ENCODE measurements at places on chromosomes 1 and 21.

DNA sequence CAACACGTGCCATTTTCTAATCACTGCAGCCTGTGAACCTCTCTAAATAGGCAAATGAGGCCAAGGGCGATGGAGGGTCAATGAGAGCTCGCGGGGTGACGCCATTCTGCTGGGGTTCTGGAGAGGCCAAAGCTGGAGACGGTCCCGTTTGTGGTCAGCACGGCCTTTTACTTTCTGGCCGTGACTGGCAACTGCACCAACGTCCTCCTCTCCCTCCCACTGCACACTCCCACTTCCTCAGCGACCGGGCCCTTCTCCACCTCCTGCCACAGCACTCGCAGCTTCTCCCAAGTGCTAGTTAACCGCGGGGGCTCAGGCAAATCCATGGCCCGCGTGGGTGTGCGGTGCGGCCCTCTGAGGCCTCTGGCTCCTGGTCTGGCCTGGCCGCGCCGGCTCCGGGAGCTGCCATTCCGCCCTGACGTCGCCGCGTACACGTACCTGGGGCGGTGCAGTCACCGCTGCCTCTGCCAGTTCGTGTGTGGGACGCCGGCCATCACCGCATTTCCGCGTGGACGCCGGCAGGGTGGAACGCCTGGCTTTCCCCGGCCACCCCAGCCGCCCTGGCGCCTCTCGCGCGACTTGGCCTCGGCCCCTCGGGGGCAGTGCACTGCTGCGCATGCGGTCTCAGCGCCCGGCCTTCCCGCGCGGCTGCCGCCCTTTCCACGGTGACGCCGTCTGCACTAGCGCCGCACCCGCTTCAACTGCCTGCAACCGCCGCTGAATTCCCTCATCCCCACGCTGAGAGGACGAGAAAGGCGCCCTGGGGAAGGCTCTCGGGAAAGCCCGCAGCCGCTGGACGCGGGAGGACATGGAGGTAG is 18.2 kb downstream of the OR2C3 start:
- no peak for DNase-seq

GRCh38 chr1:20372676-20373075 is 82.0 kb downstream of the VWA5B1 start:
- no peak for DNase-seq

DNA sequence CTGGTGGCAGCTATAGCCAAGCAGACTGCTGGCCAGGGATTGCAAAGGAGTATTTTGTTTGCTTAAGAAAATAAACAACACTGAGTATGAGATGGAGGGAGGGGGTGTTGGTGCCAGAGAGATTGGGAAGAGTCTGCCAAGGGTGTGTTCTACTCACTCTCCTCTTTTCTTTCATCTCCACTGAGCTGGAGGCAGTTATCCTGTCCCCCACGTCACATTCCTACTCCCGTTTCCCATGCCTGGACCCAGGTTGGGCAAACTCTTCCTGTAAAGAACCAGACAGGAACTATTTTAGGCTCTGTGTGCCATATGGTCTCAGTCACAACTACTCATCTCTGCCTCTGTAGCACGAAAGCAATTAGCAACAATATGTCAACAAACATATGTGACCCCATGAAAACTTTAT is 1.4 kb upstream of the IL24 start:
- no peak for DNase-seq

- no peak for DNase-seq
Measured at GRCh38 chr1:63742526-63742925, 31.3 kb upstream of the ROR1 start.

- no peak for DNase-seq
Measured at GRCh38 chr1:234942879-234943506, 185.6 kb downstream of the TOMM20 start.

- peak; percentile 51 for DNase-seq
Measured at GRCh38 chr1:54407404-54408146, 1.4 kb upstream of the SSBP3 start.

GRCh38 chr1:19453741-19454201 is 31.6 kb downstream of the CAPZB start:
- no peak for DNase-seq

GRCh38 chr1:198530953-198531352 is 9.5 kb downstream of the ATP6V1G3 start:
- no peak for DNase-seq

- no peak for DNase-seq
Measured at GRCh38 chr1:78797108-78797781, 147.6 kb downstream of the IFI44 start.

DNA sequence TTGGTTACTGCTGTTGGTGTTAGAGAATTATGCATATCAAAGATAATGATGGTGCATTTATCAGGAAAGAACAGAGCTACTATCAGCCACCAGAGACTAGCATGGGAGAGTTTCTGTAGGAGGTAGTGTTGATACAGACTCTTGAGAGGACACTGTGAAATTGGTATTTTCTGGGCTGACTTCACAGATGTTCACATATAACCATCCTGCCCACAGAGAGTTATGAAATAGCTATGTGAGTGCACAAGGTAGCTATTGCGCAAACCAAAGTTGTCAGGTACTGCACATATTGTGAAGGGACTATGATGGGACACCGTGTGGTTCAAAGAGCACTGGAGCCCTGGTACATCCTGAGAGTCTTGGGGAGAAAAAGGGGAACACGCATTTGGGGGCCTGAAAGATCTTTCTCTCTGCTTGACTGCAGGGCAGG is 1.4 kb upstream of the TLCD4 start:
- no peak for DNase-seq

DNA sequence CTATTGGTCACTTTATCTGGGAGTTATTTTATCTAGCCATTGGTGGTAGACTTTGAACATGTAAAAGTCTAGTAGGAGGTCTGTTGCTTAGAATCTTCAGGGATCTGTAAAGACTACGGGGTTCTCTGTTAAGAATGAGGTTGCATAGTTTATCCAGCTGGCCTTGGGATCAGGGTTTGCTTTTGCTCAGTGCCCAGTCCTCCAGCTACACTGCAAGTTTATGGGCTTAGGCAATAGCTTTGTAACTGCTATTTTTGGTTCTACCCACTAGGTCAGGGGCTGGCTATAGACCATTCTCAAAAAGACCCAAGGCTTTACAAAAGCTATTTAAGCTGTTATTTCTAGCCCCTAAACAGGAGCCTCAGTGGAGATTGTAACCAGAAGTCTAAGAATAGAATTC is 9.8 kb downstream of the SH3GLB1 start:
- DNase-seq = no peak

All from activated gamma-delta T cell treated with anti-CD3 and anti-CD28 coated beads, Interleukin-2, amount 50 U/mL, for 16 hours (primary cell).